CD4-positive, alpha-beta T cell treated with Interleukin-17A for 4 hours (primary cell): ENCODE measurements at places on chromosomes 5 and 9.

- DNase-seq, result no peak
These were observed 51.0 kb downstream of the COL27A1 start for GRCh38 chr9:114206221-114206789.

DNA sequence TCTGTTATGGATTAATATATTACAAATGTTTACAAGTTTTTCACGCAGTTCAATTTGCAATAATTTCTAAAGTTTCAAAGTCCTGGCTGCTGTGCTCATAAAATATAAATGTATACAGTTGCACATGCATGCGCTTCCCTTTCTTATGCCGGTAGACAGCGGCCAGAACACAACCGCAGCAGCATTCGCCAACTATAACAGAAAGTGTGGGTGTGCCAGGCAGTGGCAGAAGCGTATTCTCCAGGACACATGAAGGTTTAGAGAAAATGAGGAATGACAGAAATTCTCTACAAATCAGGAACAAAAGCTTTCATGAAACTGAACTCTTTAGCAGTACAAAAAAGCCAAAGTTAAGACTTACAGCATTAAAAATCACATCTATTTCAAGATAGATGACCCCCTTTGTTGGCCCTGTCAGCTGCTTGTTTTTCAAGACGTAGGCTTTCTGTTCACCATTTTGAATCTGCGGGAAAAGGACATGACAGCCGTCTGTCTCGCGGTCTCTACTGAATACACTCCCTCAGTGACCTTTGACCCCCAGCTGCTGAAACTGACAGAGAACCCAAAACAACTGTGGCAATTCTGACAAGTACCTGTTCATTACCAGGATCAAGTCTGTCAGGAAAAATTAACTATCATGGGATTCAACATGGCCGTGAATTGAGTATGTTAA lies 252.2 kb downstream of the SLF1 start:
- DNase-seq, result no peak

GRCh38 chr5:142906863-142907671 lies 136.9 kb downstream of the ARHGAP26 start:
- DNase-seq, result no peak

DNA sequence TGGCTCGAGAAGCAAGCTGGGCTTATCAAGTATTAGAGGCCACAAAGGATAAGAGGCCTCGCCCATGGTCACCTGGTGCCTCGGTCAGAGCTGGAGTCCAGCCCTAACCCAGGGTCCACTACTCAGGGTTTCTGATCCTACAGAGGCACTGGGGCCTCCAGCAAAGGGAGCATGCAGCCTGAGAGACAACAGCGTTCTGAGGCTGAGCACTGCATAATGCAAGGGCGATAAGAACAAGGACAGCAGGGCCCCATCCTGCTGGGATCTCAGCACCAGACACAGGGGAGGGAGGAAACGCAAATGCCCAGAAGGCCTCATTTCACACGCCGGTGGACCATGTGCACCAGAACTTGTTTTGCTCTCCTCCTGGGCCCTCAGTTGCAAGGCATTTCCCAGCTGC lies 63.0 kb downstream of the C5orf15 start:
- DNase-seq, result no peak

- no peak for DNase-seq
These were observed 357.2 kb downstream of the ZSWIM6 start for GRCh38 chr5:61689153-61689846.

GRCh38 chr5:137453483-137454080 lies 45.5 kb downstream of the SPOCK1 start:
- no peak for DNase-seq

GRCh38 chr9:134935701-134936345 lies 18.1 kb upstream of the FCN1 start:
- no peak for DNase-seq

DNA sequence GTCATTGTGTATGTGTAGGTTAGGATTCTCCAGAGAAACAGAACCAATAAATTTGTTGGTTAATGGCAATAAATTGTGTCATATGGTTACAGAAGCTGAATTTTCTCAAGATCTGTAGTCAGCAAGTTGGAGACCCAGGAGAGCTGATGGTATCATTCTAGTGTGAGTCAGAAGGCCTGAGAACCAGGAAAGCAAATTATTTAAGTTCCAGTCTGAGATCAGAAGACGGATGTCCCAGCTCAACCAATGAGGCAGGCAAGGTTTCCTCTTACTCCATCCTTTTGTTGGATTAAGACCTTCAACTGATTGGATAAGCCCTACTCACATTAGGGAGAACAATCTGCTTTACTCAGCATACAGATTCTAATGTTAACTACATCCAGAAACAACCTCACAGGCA lies 656.3 kb downstream of the ANXA1 start:
- no peak for DNase-seq

DNA sequence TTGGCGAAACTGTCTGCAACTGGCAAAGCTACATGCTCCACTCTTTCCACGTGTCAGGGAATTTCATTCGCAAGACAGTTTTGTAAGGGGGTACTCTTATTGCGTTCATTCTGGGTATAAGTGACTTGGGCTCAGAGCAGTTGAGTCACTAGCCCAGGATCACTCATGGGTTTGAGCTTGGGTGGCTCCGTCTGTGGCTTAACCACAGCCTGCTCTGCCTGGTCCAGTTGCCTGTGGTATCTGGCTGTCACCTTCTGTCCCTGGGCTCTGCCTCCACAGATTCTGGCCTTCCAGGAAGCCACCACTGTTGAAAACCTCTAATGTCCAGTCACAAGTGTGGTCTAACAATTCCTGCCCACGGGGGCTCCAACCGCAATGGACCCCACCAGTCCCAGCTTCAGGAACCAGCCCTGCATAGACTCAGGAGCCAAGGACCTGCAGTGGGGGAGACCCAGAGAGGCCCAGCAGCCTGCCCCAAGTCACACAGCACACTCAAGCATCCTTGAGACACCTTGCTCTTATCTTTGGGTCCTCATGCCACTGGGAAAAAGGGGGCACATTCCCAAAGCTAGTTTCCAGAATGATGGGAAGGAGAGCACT lies 10.4 kb downstream of the KIF12 start:
- no peak for DNase-seq

- DNase-seq, result no peak
These were observed 6.2 kb upstream of the SCAMP1 start for GRCh38 chr5:78354066-78354670.

DNA sequence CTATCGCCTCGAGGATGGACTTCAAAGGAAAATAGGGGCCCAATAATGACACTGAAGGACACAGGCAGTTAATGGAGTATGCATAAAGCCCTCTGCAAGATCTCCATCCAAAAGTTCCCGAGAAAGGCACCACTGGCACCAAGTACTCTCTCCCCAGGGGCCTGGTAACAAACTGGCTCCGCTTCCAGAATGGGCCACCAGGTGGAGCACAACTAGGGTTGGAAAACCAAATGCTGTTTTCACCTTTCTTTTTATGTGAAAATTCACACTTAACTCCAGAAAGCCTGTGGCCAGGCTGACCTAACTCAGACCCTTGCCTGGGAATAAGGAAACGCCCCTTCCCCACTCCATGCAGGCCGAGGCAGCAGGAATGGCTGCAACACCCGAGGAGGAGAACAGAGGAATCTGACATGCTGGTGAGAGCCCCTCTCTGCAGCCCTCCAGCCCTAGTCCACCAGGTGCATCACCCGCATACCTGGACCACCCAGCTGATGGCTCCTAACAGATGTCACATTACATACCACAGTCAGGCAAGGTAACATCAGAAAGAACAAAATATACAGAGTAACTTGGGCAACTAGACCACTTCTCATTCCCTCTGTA lies 42.8 kb downstream of the CAMSAP1 start:
- DNase-seq, result peak; percentile 80

- DNase-seq, result no peak
These were observed at the start of gene PLPP7 for GRCh38 chr9:131289301-131290035. TSS of gene PLPP7 (plus strand) at chr9:131289723. CDS start at chr9:131289998, 275 bp downstream.

DNA sequence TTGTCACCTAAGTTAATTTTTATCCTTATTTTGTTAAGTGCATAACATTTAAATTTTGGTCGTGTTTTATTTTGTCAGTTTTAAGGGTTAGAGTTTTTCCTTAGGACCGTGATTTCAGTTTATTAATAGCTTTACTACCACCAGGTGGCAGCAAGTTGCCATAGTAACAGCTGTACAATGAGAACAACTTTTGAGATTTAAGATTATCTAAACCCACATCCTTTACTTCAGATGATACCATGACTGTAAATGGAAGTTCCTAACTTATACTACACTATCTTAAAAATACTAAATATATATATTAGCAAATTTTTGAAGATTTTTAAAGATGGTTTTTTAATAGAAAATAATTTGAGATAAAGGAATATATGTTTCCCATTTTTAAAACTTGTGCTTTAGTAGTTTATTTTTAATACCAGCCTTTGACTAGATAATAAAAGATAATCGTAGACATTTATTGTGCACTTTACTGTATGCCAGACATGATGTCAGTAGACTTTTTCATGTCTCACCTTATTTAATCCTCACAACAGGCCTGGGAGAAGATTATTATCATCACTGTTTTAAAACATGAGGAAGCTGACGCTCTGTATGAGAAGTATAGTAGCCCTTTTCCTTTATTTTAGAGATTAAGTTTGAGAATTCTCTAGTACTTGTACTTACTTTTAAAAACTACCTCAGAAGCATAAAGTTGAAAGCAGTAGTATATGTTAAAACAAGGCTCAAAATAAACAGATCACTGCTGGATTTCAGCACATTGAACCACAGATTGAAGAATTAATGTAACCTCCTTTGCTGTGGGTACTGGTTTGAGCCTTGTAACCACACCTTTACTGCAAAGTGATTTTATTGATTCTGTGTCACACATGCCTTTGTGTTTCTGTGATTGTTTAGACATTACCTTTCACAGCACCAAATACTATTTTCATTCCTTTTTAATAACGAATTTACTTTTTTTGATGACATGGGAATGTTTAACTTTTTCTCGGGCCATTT lies 27.5 kb downstream of the SREK1 start:
- DNase-seq, result peak; percentile 71

- DNase-seq, result no peak
These were observed 56.3 kb downstream of the SLC24A2 start for GRCh38 chr9:19732441-19732951.

DNA sequence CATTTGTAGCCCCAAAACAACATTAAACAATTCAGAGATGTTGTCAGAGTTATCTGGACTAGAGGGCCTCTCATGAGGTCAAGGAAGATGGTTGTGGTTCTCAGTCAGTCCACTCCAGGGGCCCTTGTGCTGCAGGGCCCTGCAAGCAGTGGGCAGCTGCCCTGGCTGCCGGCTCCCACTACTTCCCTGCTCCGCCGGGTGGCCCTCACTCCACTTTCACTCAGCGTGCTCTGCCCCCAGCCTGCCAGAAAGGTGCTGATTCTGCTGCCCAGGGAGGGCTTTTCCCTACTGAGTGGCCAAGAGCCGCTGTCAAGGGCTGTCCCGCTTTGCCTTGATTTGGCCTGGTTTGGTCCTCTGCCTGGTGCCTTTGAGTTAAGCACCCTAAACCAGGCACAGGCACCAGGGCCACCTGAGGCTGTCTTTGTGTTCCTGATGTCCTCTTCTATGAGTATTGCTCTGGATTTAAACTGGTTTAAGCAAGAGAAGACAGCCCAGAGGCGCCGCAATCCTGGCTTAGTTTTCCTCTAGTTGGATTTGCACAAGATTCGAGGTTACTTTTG lies 117.2 kb downstream of the GADD45G start:
- DNase-seq, result no peak

GRCh38 chr5:80809451-80809850 lies 150.7 kb upstream of the RASGRF2 start:
- no peak for DNase-seq
